ENCODE measurements at places on chromosomes 2 and 18.

GRCh38 chr18:25805323-25805722 lies 285.1 kb downstream of the SS18 start:
- no peak for DNase-seq

GRCh38 chr2:162591403-162592083 lies 247.0 kb downstream of the KCNH7 start:
- no peak for DNase-seq

GRCh38 chr2:60437080-60437696 lies 116.3 kb downstream of the BCL11A start:
- DNase-seq: no peak

GRCh38 chr2:235661167-235661937 lies 167.5 kb downstream of the AGAP1 start:
- no peak for DNase-seq

DNA sequence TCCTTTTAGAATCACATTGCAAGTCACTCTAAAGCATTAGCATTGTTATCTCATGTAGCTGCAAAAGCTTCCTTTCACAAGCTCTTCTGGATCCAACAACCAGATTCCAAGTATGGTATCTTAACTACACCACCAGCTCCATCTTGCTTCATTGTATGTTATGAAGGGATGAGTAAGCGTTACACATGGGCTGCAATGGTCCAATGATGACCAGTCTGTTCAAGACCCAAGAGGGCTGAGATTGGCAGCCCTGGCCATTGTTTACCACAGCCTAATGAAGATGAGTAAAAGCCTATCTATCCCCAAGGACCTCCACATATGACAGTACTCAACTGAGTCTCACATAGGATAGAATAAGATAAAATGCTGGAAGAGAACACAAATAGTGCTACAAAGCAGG lies 6.3 kb downstream of the CFLAR start:
- no peak for DNase-seq

DNA sequence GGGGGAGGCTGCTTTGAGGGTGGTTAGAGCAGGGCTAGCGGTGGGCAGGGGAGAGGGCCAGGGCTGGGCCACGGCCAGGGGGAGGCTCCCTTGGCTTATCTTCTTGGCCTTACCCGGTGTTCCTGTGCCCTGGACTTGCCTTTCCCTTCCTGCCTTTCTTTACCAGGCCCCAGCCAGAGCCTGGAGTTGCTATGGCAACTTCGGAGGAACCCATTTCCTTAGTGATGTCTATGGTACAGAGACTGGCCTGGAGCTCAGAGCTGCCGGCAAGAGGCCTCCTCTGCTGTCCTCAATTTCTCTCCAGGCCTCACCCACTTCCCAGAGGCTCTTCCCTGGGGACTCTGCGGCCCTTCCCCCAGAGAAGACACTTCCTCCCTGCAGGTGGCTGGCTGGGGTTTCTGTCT lies 11.5 kb downstream of the SPEG start:
- peak; percentile 87 for DNase-seq

DNA sequence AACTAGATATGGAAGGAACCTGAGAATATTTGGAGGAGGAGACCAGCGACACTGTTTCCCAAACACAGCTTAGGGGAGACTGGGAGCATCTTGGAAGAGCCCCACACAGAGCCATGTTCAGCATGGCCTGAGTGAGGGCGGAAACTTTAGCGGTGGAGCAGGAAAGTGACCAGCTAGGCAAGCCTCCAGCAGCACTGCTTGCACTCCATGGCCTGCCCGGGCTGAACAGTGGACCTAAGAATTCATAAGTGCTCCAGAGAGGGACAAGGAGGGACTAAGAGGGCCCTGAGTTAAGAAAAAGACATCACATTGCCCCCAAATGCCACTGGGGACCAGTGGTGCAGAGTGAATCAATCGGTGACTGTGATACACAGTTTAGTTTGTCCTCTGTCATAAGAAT lies 566.4 kb downstream of the TNS1 start:
- no peak for DNase-seq

- peak; percentile 58 for DNase-seq
These were observed 115.3 kb upstream of the NDUFV2 start for GRCh38 chr18:8987241-8987640.

- DNase-seq: no peak
These were observed 151.8 kb downstream of the PIK3C3 start for GRCh38 chr18:42106784-42107183.

DNA sequence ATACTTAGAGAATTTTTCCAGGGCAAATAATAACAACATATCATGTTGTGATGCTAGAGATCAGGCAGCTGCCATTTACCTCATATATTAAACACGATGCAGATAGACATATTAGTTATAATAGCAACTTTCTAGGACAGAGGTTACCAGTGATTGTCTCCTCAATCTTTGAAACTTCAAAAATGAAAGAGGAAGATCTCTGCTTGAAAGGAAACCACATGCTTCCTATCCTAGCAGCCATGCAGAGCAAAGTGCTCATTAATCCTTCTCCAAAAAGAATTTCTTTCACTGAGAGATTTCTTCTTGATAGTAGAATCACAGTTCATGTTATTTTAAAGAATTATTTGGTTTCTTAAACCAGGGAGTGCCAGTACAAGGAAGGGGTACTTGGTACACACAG lies 317.2 kb downstream of the CPS1 start:
- DNase-seq: no peak

DNA sequence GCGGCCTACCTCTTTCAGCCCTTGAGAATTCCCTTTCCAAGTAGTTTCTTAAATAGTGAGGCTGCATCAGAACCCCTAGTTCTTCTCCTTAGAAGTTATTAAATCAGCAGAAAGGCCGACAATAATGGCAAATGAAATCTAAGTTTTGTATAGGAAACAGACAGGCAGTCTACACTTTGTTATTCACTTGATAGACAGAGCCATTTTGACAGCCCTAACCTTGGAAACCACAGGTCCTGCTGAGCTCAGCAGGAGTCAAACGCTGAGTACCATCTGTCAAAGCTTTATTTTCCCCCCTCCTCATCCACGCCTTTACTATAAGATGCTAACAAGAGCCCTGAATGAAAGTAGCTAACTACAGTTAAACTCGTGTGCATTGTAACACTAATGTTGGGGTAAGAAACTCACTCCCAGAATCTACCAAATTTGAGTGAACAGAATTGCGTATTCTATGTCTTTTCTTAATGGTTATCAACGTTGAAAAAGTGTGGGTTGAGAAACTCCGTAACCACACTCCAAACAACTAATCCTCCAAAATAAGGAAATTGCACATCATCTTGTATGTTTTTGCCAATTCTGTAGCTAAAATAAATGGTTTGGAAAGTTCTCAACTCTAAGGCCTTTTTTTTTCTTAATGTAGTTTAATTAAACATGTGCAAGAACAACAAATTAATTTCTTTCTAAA lies 90.6 kb upstream of the EFEMP1 start:
- DNase-seq: no peak

DNA sequence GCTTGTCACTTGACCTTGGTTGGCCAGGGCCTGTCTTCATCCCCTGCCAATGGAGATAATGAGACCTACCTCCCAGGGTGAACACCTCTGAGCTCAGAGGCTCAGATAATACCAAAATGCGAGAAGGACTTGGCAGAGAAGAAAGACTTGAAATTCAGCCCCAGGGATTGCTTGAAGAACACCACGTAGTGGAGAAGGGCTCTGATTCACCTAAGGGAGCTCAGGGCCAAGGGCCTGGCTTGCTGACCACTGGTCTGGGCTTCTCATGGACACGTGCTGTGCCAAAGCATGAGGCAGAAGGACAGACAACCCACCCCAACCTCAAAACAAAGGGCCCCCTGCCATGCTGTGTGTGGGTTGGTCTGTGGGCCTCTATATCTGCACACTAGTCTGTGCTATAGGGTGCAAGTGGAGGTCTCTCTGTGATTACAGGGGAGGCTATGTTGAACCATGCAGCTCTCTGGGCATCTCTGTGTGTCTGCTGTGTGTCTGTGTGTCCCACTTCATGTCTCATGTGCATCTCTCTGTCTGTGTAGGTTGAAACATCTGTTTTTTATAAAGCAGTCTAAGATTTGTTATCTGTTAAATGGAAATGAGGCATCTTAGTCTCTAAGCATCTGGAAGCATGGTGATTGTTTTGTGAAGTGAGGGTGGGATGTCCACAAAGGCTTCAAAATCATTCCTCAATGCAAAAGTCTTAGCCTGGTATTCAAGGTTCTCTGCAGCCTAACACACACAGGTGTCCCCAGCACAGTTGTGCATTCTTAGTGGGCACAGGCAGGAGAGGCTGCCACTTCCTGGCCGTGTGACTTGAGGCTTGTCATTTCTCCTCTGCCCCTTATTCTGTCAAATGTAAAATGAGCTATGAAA lies 61.0 kb upstream of the EPAS1 start:
- DNase-seq: no peak

GRCh38 chr18:47915229-47915628 lies 15.2 kb downstream of the SMAD2 start:
- no peak for DNase-seq

GRCh38 chr2:54830546-54830945 lies 107.1 kb downstream of the EML6 start:
- DNase-seq: no peak

DNA sequence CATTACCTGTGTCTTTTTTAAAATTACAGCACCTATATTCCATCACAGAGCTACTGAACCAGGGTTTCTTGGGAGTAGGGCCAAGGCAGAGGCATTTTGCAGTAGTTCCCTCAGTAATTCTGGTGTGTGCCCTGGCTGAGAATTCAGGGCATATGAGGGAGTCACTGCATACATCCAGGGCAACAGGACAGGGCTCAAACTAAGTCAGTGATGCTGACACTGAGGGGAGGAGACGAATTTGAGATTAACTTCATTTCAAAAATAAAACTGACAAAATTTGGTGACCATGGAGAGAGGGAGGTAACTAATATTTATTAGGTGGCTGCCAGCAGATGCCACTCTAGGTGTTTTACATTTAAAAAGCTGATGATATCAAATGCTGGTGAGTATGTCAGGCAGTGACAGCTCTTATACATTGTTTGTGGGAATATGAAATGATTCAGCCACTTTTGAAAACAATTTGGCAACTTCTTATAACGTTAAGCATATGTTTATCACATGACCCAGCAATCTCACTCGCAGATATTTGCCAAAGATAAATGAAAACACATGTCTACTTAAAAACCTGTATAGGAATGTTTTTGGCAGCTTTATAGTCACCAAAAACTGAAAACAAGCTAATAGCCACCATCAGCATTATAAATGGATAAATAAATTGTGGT lies 20.3 kb downstream of the STRADB start:
- DNase-seq: no peak

DNA sequence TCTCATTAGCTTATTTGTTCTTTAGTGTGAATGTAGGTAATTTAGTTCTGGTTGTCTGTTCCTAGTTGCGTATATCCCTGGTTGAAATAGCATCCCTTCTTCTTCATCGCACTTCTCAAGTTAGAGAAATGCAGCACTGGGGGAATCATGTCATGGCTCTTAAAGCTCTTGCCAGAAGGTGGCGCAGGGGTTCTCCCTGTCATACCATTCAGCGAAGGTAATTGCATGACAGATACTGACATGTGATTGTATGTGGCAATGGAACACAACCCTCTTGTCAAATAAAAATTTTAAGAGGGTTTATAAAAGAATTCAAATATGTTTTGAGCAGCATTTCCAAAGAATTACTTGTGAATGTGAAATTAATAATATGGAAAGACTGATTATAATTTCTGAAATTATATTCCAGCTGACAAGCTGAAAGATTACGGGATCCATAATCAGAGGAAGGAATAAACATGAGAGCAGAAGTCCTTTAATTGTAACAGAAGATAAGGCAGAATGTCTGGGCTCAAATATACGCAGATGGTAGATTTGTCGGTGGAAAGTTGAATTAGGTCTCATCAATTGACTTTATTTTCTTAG lies 411.7 kb downstream of the DSEL start:
- no peak for DNase-seq

DNA sequence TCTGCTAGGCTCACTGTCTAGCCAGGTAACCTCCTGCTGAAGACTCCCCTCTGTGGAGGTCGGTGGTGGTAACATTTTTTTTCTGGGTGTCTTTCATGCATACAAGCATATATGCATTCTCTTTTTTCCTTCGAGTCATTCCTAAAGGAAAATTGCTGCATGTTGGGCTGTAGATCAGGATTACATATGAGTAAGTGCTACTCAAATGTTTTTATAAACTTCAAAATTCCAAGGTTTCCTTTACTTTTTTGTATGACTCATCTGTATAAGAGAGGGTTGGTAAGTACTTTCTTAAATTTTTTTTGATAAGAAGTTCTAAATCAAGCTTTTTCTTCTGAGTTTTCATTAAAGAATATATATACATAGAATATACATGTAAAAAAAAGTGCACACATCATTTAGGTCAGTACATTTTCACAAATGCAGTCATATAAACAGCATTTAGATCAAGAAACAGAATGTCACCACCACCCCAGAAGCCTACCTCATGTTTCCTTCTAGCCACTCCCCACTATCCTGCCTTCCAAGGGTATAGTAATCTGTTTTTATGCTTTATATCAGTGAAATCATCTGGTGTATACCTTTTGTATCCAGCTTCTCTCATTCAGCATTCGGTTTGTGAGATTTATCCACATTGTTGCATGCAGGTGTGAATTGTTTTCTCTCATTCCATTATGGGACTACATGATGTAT lies 128.0 kb upstream of the MAP3K20 start:
- DNase-seq: no peak

- no peak for DNase-seq
These were observed 191.0 kb upstream of the FN1 start for GRCh38 chr2:215626812-215627281.

GRCh38 chr2:72750466-72750865 lies 75.4 kb downstream of the EXOC6B start:
- DNase-seq: no peak

DNA sequence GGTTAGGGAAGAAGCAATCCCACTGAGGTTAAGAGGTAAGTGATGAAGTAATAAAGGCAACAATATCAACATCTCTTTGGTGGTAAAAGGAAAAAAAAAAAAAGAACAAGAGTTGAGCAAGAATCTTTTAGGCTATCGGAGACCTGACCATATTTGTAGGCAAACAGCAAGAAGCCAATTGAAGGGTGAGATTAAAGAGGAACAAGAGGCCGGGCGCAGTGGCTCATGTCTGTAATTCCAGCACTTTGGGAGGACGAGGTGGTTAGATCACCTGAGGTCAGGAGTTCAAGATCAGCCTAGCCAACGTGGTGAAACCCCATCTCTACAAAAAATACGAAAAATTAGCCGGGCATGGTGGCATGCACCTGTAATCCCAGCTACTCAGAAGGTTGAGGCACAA lies 11.3 kb downstream of the VPS54 start:
- no peak for DNase-seq

DNA sequence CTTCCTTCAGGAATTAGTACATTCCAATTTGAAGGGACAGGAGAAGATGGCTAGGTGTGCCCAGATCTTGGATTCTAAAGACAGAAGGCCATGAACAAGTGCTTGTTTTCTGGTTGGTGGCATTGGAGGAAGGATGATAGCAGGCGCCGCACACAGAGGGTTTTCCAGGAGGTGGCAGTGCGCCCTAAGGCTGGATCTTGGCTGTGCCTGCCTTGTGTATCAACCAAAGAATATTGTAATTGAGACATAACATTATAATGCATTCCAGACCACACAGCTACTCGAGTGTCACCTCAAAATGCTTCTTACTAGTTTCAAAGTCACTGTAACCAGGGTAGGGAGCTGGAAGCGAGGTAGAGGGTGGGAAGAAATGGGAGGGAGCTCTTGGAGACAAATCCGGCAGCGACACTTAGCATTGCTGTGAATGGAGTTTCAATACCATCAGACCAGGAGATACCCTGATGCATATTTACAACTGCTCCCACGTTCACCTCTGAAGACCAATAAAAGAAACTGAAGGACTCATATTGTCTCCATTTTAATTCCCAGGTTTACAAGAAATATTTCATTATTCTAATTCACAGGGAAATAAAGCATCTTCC lies 42.5 kb downstream of the CPO start:
- peak; percentile 75 for DNase-seq

- no peak for DNase-seq
These were observed 787.9 kb upstream of the RAB6C start for GRCh38 chr2:129191530-129191929.
